Endothelial cell of coronary artery (primary cell): ENCODE measurements at places on chromosomes 12 and 14. TPM values are rescaled to one million over a fixed set of nuclear protein-coding genes. Genes with fewer than 3 reads are reported as not detected.

Gene NKX2-1
- not detected in 2 replicates for total RNA-seq

Gene RERGL
- not detected in 2 replicates for total RNA-seq

Gene SMCO2
- total RNA-seq = 0.36 and 0.75 TPM in 2 replicates

Gene TSPAN19
- 0.09 TPM in 1 of 2 replicates, not detected in the other for total RNA-seq

Gene TMEM179
- under 0.01 TPM in 1 of 2 replicates, not detected in the other for total RNA-seq

Gene SDR9C7
- total RNA-seq = not detected in 2 replicates

Gene ACRBP
- total RNA-seq = 0.27 and 0.28 TPM in 2 replicates

Gene CABP1
- 0.09 and 0.19 TPM in 2 replicates for total RNA-seq

Gene TMEM132D
- not detected in 2 replicates for total RNA-seq

Gene NKX2-8
- not detected in 2 replicates for total RNA-seq

Gene BORCS5
- 4.9 and 6.0 TPM in 2 replicates for total RNA-seq

Gene HSPB8
- 1.6 and 6.5 TPM in 2 replicates for total RNA-seq

Gene KERA
- not detected in 2 replicates for total RNA-seq

Gene NGDN
- 56.5 and 56.8 TPM in 2 replicates for total RNA-seq

Gene RD3L
- not detected in 2 replicates for total RNA-seq

Gene MANSC4
- total RNA-seq = not detected in 2 replicates

Gene RDH16
- under 0.01 and 0.28 TPM in 2 replicates for total RNA-seq

Gene PLEKHD1
- under 0.01 TPM in 1 of 2 replicates, not detected in the other for total RNA-seq

Gene COCH
- total RNA-seq = 0.09 and 0.56 TPM in 2 replicates

Gene PIP4P1
- total RNA-seq = 14.3 and 14.7 TPM in 2 replicates

Gene CORO1C
- total RNA-seq = 159 and 295 TPM in 2 replicates
